OCI-M1 (cell line): ENCODE measurements at places on chromosomes 6 and 20.

DNA sequence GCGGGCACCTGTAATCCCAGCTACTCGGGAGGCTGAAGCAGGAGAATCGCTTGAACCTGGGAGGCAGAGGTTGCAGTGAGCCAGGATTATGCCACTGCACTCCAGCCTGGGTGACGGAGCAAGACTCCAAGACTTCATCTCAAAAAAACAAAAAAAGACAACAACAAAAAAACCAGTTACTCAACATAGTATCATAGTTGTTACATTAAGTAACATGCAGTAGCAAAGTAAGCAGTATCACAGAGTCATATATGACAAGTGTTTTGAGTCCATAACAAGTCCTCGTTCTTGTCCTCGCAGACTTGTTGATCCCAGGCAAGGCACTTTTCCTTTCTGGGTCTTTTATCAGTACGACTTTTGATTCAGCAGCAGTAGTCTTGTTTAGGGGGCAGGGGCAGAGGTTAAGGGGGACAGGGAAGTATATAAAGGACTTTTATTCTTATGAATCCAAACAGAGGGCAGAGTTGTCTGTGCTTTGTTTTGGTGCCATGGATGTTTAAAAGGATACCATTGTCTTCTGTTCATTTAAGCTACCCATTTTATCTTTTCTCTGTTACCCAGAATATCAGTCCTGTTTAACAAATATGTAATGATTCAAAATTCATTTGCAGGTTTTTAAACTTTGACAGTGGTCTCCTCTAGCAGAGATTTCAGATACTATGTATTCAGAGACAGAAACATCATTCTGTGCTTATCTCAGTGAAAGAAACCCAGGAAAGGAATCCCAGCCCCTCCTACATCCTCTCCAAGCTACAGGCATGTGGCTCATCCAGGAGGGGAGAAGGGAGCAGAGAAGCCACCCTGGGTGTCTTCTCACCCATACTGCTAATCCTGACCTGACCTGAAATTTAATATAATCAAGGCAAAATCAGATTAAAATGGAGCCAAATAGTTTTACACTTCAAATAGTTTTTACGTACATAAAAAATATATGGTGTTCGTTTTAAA is 137.9 kb upstream of the EDN1 start:
- DNase-seq, result no peak

- no peak for DNase-seq
Observed at GRCh38 chr20:2207770-2208097, 88.1 kb upstream of the TGM3 start.

- no peak for DNase-seq
Observed at GRCh38 chr6:116605935-116606334, 10.3 kb upstream of the RSPH4A start.

DNA sequence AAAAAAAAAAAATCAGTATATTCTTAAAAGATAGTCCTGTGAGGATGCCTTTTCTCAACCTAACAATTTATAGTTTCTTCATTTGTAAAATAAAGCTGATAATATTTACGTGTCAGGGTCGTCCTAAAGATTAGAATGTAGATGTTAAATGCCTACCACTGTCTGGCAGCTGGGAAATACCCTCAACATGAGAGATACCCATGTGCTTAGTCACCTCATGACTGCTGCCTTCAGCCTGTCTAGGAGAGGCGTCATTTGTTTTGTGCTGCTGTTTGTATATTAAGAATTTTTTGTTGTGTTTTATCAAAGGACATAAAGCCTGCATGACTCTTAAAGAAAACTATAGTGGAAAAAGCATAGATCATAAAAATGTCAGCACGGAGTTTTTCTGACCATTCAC is 9.5 kb downstream of the FAM120B start:
- DNase-seq, result no peak

DNA sequence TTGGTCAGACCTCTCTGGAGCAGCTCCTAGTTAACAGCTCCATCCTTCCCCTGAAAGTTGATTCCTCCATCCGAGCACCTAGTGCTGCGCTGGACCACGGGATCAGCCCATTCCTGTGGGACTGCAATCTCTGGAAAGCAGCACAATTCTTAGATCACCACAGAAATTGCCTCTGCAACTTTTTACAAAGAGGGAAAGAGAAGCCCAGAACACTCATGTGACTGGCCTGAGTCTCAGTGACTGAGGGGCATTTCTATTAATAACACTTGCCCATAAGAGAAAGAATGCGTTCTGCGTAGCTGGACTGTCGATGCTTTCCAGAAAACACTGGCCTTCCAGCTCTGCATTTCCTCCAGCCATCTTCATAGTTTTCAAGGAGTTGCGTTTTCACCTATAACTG is 18.3 kb downstream of the MPC1 start:
- DNase-seq, result no peak

- DNase-seq, result no peak
Observed at GRCh38 chr6:161761966-161762365, 488.1 kb upstream of the AGPAT4 start.

DNA sequence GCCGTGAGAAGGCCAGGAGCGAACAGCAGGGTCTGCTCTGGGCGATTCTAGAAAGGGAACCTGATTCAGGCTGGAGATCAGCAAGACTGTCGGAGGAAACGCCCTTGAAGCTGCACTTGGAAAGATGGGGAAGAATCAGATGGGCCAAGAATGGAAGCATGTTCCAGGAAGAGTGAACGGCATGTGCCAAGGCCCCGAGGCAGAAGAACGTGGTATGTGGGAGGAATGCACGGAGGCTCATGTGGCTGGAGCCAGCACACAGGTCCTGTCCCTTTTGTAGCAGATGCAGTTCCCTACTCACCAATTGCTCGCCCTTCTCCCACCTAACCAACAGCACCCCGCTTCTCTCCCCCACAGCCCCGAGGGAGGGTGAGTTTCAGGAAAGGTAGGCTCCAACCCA is 180.6 kb downstream of the TFAP2C start:
- no peak for DNase-seq

GRCh38 chr20:60950561-60950960 is 301.5 kb upstream of the CDH4 start:
- no peak for DNase-seq

GRCh38 chr6:30816791-30817739 is 67.3 kb upstream of the DDR1 start:
- no peak for DNase-seq

- DNase-seq, result no peak
Observed at GRCh38 chr20:43923322-43923721, 8.7 kb downstream of the TOX2 start.

GRCh38 chr6:68333442-68333841 is 301.6 kb upstream of the ADGRB3 start:
- DNase-seq, result no peak

DNA sequence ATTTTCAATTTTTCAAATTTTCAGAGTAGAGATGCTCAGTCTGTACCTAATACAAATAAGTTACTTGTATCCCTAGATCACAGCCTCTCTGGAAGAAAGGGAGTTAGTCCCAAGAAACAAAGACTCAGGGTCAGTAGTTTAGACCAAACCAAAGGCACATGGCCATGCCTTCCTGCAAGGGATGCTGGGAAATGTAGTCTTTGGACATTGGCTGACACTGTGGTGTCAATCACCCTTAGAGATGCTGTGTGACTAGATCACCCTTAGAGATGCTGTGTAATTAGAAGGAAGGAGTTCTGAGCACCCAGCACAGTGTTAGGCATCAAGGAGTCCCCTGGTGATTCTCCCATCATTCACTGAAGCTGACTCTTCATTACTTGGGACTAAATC is 202.1 kb downstream of the NFATC2 start:
- DNase-seq, result peak; percentile 37

DNA sequence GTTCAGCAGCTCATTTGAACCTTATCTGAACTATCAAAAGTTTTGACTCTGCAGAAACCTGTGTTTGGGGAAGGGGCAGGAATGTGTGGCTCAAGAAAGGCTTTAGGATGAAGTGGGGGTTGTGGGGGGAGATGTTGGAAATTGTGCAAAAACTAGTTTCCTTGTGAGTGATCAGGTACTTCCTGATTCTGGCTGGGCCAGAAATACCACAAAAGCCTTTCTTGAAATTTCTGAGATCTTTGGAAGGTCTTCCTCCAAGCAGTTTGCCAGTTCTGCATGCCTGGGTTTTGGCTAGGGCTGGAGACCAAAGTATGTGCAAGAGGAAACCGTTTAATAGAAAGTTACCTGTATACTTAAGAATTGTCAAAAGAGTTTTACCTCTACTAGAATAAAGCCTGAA is 116.6 kb downstream of the BMP2 start:
- DNase-seq, result no peak

DNA sequence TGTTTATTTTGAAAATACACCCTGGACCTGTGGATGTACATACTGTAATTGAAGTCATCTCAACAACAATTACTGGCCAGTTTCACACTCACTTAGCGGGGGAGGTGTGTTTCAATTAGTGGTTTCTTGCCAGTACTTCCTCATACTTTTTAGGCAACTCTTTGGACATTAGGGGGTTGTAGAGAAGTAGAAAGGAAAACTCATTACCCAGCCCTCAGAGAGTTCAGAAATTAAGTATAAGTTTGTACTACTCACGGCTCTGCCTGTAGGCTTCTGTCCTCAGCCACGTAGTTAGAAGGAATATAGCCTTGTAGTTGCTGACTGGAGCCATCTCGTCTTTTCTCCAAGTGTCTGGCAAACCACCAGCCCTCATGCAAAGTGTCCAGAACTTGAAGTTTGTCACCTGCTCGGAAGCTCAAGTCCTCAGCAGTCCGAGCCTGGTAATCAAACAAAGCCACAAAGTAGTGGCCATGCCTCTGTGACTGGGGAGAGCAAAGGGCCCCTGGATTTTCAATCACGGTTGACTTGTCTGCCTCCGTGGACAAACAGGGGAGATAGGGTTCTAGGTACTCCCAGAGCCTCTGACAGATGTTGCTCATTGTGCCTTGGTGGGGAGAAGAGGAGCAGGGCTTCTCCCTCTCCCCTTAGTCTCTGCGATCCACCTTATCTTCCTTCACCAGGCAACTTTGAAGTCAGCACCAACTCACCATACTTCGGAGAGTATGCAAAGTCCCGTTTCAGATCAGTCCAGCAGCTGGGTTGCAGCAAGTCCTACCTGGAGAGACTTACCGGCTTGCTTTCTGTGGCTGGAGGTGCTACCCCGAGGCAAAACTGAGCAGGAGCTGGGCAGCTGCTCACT is 749 bp downstream of the FRK start:
- DNase-seq, result peak; percentile 86

GRCh38 chr6:145699462-145699861 is 35.9 kb downstream of the EPM2A start:
- DNase-seq, result no peak

- no peak for DNase-seq
Observed at GRCh38 chr20:17605131-17605660, 35.3 kb downstream of the DSTN start.

DNA sequence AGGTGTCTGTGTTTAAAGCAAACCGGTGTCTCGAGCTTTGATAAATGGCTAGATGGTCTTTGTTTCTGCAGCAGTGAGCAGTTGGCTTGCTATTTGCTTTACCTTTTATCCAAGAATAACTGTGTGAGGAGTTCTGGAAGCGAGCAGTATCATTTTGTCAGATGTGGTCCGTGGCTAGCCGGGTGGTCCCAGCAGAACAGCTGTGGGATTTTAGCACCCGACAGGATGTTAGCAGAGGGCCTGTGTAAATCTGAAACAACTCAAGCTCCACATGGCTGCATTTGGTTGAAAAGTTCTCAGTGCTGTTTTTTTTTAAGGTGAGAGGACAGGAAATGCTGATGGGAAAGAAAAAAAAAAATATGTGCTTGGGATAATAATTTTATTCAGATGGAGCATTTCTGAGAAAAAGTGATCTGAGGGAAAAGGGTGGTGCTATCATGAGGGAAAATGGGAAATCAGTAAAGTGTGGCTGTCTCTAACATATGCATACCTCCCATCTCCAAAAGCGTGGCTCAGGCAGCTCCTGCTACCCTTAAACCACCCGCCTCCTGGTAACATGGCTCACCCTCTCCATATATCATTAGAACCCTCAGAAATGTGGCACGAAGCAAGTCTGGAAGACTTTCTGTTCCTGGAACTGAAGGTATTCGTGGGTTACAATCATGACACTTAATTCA is 215.4 kb downstream of the TSHZ2 start:
- no peak for DNase-seq
